Pancreas (tissue), 10 donors: ENCODE measurements at places on chromosomes 6 and 20. TPM values are rescaled to one million over a fixed set of nuclear protein-coding genes. Genes with fewer than 3 reads are reported as not detected.

The EBF4 gene
- polyA plus RNA-seq, result 22.9 TPM

The MUC22 gene
- not detected for polyA plus RNA-seq

DNA sequence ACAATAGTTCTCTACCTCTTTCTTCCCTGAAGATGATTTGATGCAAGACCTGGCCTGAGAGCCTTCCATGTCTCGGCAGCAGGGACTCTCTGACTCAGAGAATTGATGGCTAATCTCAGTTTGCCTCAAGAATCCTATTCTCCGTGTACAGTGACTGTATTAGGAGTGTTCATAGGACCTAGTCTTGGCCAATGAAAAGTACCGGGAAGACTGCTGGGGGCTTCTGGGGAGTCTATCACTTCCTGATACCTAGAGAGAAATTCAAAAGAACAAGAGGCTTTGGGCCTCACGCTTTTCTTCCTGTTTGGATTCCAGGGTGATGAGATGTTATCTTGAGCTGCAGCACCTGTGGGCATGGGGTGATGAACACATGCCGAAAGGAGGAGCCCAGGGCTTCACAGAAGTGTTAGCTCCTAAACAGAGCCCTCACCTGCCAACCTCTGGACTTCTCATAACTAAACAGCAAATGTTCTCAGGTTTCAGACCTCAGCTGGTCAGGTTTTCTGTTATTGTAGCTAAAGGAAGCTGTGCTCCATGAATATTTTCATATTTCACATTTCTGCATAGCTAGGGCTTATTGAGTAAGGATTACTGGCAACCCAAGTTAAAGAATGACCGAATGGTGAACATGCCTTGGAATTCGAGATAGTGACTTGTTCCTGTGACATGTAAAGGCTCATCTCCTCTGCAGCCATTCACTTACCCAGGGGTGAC lies 323.1 kb upstream of the AGPAT4 start:
- H3K27me3 ChIP-seq, result no peaks in the 10 kb centered on the region
- no peak for DNase-seq
- no peaks in the 10 kb centered on the region for H3K36me3 ChIP-seq
- no peak overlapping the region for H3K27ac ChIP-seq
- no peak overlapping the region for H3K4me3 ChIP-seq
- H3K4me1 ChIP-seq, result no peaks in the 10 kb centered on the region

The MYLK2 gene
- 4.8 TPM for polyA plus RNA-seq

GRCh38 chr20:38152621-38153221 lies 12.3 kb downstream of the TGM2 start:
- H3K27ac ChIP-seq, result peak overlapping the region; percentile 78
- no peak overlapping the region for H3K4me3 ChIP-seq
- DNase-seq, result peak; percentile 80
- no peaks in the 10 kb centered on the region for H3K36me3 ChIP-seq
- H3K27me3 ChIP-seq, result no peaks in the 10 kb centered on the region
- peaks cover 25% of the 10 kb centered on the region for H3K4me1 ChIP-seq

- no peak overlapping the region for H3K4me3 ChIP-seq
- DNase-seq, result no peak
- H3K36me3 ChIP-seq, result no peaks in the 10 kb centered on the region
- no peaks in the 10 kb centered on the region for H3K27me3 ChIP-seq
- no peaks in the 10 kb centered on the region for H3K4me1 ChIP-seq
Observed at GRCh38 chr20:62464990-62465389, 10.8 kb downstream of the GATA5 start.

- H3K4me3 ChIP-seq, result no peak overlapping the region
- H3K4me1 ChIP-seq, result no peaks in the 10 kb centered on the region
- DNase-seq, result peak; percentile 46
- H3K36me3 ChIP-seq, result no peaks in the 10 kb centered on the region
- H3K27ac ChIP-seq, result no peak overlapping the region
Observed at GRCh38 chr6:113414511-113414910, 442.6 kb upstream of the MARCKS start.
